ENCODE measurements at places on chromosomes 5 and 9. TPM values are rescaled to one million over a fixed set of nuclear protein-coding genes. Genes with fewer than 3 reads are reported as not detected.

SPINK13 gene
- total RNA-seq = not detected

PLPP7 gene
- total RNA-seq = 8.6 TPM

MSX2 gene
- 0.49 TPM for total RNA-seq

LRRC14B gene
- not detected for total RNA-seq

GLRA1 gene
- not detected for total RNA-seq

RALGPS1 gene
- 15.1 TPM for total RNA-seq

ARL14EPL gene
- total RNA-seq = not detected

C5orf58 gene
- total RNA-seq = not detected

SCGB3A2 gene
- total RNA-seq = 1.0 TPM

CCNO gene
- total RNA-seq = 0.22 TPM

- DNase-seq = peak; percentile 80
Measured at GRCh38 chr9:104993291-104993963, 65.5 kb upstream of the ABCA1 start.

GRCh38 chr5:139645430-139645871, 2.7 kb upstream of the CXXC5 start:
- DNase-seq = peak; percentile 41

DNA sequence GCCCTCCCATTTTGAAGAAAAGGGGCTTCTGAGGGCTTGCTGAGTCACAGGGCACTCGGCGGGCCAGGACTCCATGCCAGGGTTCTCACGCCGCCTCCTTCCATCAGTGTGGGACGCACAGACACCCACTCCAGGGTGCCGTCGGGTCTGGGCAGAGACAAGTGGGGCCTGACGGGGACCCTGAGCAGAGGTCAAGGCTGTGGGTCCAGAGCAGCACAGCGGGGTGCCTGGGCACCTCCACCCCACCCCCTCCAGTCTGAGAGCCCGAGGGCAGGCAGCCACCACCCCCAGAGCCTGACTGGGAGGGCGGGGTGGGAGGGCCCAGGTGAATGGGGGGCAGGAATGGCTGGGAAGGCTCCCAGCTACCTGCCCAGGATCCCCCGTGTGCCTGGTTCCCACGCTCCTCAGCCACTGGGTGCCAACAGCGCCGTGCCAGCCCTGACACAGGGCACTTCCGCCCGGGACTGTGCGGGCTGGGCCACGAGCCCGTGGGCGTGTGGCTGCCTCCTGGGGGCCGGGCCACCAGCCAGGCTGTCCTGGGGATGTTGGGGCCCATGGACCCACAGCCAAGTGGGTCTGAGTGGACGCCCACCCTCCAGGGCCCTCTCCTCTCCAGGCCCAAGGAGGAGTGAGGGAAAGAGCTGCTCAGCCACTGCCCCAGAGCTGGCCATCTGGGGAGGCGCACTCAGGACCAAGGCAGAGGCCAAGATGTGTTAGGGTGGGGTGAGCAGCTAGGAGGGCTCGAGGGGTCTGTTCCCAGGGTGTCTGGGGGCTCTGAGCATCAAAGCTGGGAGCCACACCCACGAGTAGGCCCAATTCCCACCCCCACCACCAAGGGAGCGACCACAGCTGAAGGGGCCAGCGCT, 10.1 kb upstream of the NRARP start:
- peak; percentile 53 for DNase-seq

DNA sequence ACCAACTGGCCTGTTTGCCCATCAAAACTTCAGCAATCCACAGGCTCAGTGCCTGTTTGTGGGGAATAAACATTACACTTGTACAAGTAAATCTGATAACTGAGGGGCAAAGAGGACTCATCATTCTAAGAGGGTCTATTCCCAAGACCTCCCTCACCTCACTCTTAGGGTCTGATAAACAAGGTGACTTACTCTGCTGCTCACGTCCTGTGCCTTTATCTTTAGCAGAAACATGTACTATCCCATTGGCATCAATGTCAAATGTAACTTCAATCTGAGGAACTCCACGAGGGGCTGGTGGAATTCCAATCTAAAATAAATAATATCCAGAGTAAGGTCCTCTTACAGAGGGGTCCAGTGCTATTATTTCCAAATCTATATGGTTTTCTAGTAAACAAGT, 14.6 kb upstream of the ETF1 start:
- DNase-seq = no peak

- DNase-seq = no peak
Measured at GRCh38 chr5:153439130-153439529, 51.3 kb upstream of the GRIA1 start.

GRCh38 chr5:143056339-143056704, 286.1 kb downstream of the ARHGAP26 start:
- no peak for DNase-seq

- no peak for DNase-seq
Measured at GRCh38 chr5:123117989-123118388, 28.9 kb downstream of the PRDM6 start.

DNA sequence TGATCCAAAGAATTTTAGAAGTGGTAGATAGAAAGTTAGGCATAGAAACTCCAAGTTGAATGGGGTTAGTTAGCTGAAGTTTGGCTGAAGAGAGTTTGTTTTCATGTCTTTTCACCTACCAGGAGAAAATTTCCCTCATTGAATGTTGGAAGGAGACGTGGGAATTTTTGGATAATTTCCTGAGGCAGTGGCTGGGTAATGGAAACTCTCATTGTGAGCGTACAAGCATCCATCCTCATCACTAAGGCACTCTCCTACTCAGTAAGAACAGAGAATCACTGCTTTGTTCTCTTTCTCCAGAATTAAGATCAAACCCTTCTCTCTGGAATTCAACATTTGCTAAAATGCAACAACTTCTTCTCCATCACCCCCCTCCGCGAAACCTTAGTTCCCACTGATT, 179.7 kb downstream of the PALM2AKAP2 start:
- DNase-seq = no peak

DNA sequence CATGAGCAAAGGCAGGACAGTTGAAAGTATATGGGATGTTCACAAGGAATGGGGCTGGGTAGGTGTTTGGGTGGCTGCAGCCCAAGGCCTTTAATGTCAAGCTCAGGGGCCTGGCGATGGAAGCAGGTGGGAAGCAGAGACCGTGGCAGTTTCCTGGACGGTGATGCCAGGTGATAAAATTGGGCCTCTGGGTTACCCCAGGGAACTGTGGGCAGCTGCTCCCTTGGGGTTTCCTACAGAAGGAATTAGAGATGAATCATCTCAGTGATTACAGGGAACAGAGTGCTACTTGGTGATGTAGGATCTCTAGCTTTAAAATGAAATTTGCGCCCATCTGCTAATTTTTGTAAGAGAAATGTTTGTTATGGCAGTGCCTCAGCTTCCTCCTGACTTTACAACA, 39.2 kb downstream of the TSTD2 start:
- DNase-seq = no peak

- no peak for DNase-seq
Measured at GRCh38 chr5:128587275-128587674, 49.2 kb upstream of the FBN2 start.

GRCh38 chr9:36781533-36781932, 208.8 kb downstream of the MELK start:
- no peak for DNase-seq

GRCh38 chr9:94922691-94923107, 196.2 kb downstream of the AOPEP start:
- no peak for DNase-seq

- DNase-seq = no peak
Measured at GRCh38 chr9:16262477-16263261, 607.8 kb downstream of the BNC2 start.

DNA sequence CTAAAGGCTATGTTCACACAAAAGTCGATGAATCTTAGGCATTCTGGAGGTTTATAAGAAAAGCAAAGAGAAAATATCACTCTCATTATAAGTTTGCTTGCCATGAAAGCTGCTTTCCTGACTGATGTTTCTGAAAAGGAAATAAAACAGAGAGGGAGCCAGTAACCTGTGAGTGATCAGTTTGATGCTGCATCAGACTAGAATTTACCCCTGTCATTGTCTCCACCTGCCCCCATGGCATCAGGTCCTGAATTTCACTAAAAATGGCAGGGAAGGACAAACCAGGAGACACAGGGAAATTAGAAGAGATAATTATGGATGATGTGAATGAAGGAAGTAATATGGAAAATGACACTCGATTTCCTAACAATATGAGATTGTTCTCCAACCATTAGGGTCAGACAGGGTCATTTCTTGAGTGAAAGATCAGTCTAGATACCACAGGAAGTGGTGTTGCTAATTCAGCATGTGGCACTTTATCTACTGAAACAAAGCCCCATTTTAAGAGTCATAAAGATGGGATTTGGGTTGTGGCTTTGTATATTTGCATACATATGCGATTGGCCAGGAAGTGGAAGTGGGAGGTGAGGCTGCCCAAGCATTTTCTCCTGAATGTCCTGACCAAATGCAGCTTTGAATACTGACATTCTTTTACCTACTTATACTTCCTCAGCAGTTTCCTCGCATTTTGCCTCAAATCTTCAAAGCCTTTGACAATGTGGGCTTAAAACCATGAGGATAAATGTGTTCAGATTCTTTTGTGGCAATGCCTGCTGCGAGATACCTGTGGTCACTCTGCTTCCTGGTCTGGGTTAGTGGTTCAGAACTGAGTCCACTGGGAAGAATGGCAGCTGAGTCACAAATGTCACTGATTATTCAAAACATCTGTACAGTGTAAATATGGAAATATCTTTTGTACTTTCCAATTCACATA, 29.7 kb downstream of the MEGF10 start:
- DNase-seq = no peak

- no peak for DNase-seq
Measured at GRCh38 chr5:23579566-23579965, 72.2 kb downstream of the PRDM9 start.

DNA sequence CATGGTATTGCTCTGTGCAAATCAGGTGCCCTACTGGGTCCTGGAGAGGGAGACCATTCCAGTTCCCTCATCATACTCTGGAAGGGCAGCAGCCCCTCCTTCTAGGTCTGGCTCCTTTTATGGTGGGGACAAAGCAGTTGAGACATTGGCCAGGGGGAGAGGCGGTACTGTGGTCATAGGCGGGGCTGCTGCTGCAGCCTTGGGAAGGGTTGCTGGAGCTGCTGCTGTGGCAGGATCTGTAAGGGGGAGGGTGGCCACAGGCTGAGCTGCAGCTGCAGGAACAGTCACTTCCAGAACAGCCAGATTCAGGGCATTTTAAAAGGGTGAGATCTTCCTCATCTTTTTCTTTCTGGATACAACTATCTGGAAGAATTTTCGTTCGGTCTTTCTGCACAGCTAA, 233.0 kb upstream of the SGCD start:
- no peak for DNase-seq

Data from sciatic nerve (tissue), 2 donors.